ENCODE measurements at places on chromosomes 6 and 20.

GRCh38 chr6:23200946-23201345 lies 631.6 kb downstream of the HDGFL1 start:
- no peak for DNase-seq

- DNase-seq = no peak
Measured at GRCh38 chr6:25661129-25661779, 9.2 kb downstream of the SCGN start.

DNA sequence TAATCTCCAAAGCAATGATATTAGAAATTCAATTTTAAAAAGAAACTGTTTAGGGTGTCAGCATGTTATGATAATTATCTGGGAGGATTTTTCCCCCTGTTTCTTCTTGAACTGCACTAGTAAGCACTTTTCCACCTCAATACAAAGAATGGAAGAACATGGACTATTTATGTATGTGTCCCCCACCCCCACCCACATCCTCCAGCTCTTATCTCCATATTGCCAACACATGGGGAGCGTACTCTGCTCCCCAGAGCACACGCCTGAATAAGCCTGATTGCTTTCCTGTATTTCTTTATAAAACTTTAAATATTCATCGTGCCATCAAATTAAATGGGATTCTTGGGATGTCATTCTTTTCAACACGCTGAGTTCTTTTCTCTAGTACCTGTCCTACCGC lies 11.4 kb upstream of the LRFN2 start:
- DNase-seq = no peak

DNA sequence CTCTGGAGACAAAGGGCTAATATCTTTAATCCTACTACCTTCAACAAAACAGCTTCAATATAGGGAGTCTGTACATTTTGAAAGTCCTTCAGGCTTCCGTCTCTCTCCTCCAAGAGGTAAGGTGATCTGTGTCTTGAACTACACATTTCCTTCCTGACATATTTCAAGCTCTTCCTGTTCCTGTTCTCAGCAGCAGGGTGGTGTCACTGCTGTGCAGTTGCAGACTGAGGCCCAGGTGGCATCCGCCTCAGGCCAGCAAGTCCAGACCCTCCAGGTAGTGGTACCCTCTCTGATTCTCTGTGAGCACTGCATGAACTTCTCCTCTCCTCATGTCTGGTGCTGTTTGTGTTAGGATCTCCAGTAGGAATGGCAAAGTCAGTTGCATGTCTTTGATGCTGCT lies 7.8 kb downstream of the NFYA start:
- no peak for DNase-seq

DNA sequence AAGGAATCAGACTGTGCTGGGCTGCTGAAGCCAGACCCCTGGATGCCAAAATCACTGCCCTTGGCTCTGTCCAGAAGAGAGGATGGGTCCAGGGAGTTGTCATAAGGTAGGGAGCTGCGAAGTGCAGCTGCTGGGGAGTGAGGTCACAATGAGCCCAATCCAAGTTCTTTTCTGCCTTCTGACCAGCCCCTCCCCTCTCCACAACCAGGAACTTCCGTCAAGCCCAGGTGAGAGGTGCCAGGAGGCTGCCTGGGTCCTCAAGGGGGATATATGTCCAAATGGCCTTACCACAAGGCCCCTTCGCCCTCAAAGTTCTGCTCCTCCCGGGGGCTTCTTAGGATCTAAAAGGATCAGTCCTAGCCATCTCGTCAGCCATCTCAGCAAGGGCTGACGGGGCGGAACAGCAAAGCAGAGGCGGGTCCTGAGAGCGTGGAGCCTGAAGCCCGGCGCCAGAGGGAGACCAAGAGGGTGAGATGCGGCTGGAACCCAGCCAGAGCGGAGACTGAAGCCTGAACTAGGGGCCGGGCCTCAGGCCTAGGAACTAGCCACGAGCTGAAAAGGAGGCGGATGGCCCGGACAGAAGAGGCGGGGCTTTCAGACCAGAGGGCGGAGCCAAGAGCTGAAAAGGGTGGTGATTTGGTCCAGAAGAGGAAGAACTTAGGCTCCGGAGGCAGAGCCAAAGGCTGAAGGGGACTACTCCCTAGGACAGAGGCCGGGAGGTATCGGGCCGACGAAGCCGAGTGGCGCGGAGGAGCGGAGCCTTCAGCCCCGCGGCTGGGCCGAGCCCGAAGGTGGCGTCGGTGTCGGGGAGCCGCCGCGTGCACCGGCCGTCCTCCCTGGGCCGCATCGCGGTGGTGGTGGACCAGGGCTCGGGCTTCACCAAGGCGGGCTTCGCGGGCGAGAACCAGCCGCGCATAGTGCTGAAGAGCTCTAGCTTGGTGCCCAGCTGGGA lies at the start of gene ACTL10:
Gene ACTL10, plus strand, starts transcription at position 651 of the 952 bp plus-strand sequence. CDS start 555 bp downstream, outside the sequence.
- no peak for DNase-seq

DNA sequence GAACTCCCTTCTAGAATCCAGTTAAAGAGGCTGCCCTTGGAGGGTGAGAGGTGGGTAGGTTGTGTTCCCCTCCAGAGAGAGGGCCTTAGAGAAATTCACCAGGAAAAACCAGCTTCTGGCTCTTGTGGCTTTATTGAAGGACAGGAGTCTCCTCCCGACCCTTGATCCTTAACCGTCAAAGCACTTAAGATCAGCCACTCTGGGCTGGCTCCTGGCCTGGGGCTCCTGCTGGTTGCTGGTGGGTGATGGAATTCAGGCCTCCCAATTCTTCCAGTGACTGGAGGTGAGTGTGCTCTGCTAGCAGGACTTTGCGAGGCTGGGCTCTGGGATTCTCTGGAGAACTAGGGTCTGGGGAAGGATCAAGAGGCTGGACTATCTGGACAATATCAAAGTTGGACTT lies 75.6 kb upstream of the LGSN start:
- DNase-seq = no peak

GRCh38 chr6:15280028-15280427 lies 34.2 kb downstream of the JARID2 start:
- no peak for DNase-seq

DNA sequence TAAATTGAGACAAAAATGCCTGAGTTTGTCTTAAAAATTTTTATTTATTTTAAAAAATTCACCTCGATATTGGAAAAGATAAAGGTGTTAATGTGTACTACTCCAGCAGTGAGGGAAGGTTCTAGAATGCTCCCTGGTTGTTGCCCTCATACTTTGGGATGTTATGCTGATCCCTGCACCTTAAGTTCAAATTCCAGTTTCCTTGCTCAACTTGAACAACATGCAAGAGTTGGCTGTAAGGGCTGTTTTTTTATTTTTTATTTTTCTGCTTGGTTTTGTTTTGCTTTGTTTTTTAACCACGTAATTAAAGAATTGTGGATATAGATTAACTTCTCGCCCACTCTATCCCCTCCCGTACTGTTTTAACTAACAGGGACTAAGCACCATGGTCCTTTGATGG lies 158.7 kb upstream of the CITED2 start:
- DNase-seq = no peak

DNA sequence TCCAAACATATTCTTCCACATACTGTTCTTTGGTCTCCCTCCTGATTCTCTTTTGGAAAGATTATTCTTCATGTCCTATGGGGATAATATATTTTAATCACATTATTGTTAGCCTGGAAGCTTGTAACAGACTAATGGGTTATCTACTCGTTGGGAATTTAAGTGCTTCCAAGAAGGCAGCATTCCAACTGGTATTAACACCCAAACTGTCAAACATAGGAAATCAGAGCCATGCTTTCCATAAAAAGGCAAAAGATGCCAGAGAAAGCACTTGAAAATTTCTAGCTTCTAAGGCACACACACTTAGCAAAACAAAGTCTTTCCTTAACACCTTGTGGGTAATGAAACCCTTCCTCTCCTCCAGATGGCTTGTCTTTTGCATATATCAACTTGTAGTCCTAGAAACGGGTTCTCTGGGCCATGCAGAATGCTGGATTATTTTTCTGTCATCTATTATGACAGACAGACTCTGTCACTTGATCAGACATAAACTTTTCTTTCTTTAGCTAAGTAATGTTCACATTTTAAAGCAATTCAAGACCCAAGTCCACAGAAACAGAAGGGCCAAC lies 41.5 kb downstream of the B4GALT5 start:
- DNase-seq = no peak

- DNase-seq = no peak
Measured at GRCh38 chr20:47944682-47945081, 159.4 kb upstream of the SULF2 start.

DNA sequence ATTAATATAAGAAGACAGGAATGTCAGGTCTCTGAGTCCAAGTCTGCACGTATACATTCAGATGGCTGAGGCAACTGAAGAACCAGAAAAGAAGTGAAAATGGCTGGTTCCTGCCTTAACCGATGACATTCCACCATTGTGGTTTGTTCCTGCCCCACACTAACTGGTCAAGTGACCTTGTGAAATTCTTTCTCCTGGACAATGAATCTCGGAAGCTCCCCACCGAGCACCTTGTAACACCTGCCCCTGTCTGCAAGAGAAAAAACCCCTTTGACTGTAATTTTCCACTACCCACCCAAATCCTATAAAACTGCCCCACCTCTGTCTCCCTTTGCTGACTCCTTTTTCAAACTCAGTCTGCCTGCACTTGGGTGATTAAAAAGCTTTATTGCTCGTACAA lies 140.4 kb downstream of the SYNE1 start:
- no peak for DNase-seq

GRCh38 chr20:17875981-17876385 lies 92.6 kb downstream of the SNX5 start:
- DNase-seq = no peak

- no peak for DNase-seq
Measured at GRCh38 chr6:21935561-21936028, 342.0 kb downstream of the SOX4 start.

DNA sequence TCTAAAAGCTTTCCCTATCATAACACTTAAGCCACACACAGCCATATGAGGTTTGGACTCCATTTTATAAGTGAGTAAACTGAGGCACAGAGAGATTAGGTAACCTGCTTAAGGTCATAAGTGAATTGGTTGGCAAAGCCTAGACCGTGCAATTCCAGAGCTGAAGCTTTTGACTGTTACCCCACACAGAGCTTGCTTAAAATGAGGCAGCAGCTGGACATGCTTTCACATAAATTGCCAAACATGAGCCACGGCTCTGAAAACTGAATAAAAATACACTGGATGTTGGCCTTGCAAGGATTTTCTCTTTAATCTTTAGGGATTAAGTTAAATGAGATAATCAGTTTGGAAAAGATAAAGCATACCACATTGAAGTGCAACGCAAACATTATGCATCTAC lies 2.5 kb downstream of the RIPOR2 start:
- no peak for DNase-seq

DNA sequence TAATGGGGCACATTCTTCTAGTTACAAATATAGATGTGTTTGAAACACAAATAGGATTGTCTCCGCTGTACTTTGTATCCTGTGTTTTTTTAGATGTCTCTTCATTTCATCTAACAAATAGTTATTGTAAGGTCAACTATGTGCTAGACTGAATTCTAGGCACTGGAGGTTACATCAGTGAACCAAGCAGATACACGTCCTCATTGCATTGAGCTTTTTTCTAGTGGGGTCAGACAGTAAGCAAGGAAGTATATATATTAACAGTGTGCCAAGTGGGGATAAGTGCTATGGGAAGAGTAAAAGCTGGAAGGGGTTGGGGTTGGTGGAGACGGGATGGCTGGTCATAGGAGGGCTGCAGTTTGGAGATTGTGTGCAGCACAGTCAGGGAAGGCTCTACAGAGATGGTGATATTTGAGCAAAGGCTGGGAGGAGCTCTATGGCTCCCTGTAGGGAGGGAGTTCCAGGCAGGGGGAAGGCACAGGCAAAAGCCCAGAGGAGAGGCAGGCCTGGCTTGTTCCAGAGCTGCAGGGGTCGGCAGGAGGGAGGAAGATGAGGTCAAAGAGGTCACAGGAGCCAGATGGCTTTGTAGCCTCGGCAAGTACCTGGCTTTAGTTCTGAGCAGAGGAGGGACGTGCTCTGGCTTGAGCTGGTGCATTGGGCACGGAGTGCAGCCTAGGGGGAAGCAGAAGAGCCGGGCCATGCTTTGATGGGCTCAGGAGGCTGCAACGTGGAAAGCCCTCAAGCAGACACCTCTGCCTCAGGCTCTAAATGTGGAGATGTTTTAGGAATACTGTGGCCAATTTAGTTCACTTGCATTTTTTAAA lies 152.3 kb downstream of the ZDHHC14 start:
- peak; percentile 47 for DNase-seq

DNA sequence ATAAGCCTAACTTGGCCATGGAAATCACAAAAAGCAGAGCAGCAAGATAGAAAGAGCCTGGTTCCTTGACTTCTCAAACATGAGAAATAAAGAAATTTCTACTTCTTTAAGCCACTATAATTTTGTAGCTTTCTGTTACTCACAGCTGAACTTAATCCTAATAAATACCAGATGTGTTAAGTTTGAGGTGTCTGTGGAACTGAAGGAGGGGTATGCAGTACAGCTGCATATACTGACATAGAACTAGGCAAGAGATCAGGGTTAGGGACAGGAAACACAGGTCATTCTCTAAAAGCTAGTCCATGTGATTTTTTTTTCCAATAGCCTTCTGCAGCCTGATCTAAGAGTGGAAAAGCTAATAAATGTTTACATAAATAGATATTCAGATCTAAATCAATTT lies 123.9 kb downstream of the COL12A1 start:
- DNase-seq = no peak

DNA sequence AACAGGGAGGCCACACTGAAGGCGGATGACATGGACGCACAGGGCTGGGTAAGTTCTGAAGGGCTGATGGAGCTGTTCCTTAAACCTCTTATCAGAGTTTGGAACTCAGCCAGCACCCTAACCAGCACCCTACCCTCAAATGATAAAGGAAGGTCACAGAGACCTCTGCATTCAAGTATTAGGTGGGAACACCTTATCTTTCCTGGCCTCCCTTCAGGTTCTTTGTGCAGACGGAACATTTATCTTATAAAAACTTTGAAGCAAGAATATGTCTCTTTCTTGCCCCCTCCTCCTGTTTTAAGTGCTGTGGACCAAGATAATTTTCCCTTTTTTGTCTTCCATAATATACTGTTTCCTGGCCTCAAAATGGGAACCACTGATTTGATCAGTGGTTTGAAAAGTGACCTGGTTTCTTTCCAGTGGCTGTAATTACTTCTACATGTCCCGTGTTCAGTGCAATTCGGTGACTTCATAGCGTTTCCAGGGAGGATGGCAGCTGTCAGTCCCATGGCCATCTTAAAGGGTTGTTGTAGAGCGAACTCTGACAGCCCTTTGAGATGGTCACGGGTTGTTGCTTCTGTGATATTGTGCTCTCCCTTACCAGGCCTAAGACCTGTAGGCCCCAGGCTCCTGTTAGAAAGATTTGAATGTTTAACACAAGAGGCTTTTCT lies 213.2 kb upstream of the MYLIP start:
- DNase-seq = no peak

All from cerebellar nuclear complex (tissue), 1 donor.